Neural crest cell (in vitro differentiated cells): ENCODE measurements at places on chromosomes 4 and X. TPM values are rescaled to one million over a fixed set of nuclear protein-coding genes. Genes with fewer than 3 reads are reported as not detected.

GRCh38 chr4:151304755-151305154 lies 20.6 kb downstream of the SH3D19 start:
- no peak overlapping the region for H3K4me3 ChIP-seq
- H3K4me1 ChIP-seq: peaks cover 3% of the 10 kb centered on the region
- H3K27me3 ChIP-seq: no peaks in the 10 kb centered on the region
- DNase-seq: no peak
- peaks cover 44% of the 10 kb centered on the region for H3K36me3 ChIP-seq

DNA sequence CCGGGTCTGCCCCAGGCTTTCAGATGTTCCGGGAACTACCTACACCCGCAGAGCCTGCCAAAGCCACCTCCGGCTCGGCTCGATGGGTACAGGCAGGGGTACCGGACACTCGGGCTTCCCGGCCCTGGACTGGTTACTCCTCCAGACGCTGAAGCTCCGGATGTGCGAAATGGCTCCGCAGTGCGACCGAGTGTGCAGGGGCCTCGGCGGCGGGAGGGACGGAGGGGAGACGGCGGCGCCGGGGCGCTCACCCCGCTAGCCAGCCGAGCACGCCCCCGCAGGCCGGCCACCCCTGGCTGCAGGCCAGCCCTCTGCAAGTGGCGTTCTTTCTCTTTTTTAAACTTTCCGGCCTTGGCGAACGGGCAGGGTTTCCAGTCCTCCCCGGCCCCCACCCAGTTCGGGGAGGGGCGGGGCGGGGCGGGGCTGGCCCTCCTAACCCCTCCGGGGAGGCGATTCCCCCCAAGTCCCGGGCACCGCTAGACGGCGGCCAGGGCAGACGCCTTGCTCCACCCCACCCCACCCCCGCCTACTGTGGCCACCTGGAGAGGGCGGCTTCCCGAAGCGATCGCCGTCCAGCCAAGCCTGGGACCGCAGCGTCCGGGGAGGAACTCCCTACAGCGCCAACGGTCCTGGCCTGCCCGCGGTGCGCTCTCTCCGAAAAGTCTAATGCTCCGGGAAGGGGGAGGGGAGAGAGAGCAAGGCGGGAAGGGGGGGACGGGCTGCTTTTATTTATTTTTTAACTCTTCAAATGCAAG lies 7.5 kb downstream of the BCOR start:
- peaks cover 77% of the 10 kb centered on the region for H3K4me1 ChIP-seq
- H3K27ac ChIP-seq: no peak overlapping the region
- H3K4me3 ChIP-seq: peak overlapping the region; percentile 81
- H3K27me3 ChIP-seq: peaks cover 59% of the 10 kb centered on the region
- H3K36me3 ChIP-seq: no peaks in the 10 kb centered on the region

Gene CENPVL2
- 1.3 and 1.6 TPM in 2 replicates for total RNA-seq

Gene NUDT10
- total RNA-seq: 17.7 and 18.3 TPM in 2 replicates

DNA sequence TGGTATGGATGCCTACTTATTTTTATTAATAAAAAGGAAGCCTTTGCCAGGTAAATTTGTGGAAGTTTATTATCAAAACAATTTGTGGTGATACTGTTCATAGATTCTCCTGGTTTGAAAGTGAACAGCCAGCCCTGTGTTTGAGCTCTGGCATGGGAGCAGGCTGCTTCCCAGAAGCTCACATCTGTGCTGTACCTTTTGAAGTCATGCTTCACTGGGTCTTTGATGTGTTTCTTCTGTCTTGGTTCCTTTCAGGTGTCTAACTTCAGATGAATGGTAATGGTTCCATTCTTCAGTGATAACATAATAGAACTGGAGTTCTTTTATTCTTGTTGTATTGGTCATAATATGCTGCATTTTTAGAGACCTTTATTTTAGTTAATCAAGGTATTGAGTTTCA lies 85.5 kb downstream of the BMPR1B start:
- no peaks in the 10 kb centered on the region for H3K27me3 ChIP-seq
- no peak for DNase-seq
- H3K36me3 ChIP-seq: peaks cover 10% of the 10 kb centered on the region
- no peak overlapping the region for H3K27ac ChIP-seq
- peaks cover 29% of the 10 kb centered on the region for H3K4me1 ChIP-seq

Gene MTTP
- total RNA-seq: 11.1 and 12.0 TPM in 2 replicates

Gene VCX
- total RNA-seq: 0.28 TPM in 1 of 2 replicates, not detected in the other
